ENCODE measurements at places on chromosomes 2 and 18. TPM values are rescaled to one million over a fixed set of nuclear protein-coding genes. Genes with fewer than 3 reads are reported as not detected.

Gene RAB17
- total RNA-seq: not detected

Gene STARD6
- total RNA-seq: not detected

Gene MOGAT1
- total RNA-seq: not detected

Gene MC5R
- total RNA-seq: 0.17 TPM
